ENCODE measurements at places on chromosomes 7 and 10.

DNA sequence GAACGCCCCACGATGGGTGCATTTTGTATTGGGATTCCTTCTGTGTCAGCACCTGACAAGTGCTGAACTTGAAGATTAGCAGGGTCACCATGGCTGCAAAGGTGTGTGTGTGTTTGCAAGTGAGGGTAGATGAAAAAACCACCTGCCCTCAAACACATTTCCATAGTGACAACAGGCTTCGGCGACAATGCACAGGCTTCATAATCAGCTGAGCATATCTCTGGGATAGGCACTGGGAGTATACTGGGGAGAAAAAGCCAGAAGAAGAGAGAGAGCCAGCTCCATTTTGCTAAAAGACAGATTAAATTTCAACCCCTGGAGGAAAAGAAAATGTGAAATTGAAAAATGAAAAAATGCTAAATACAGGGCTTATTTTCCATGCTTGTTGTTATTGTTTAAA, 656.1 kb downstream of the INHBA start:
- no peaks in the 10 kb centered on the region for H3K36me3 ChIP-seq
- DNase-seq, result no peak
- H3K4me3 ChIP-seq, result no peak overlapping the region
- H3K4me1 ChIP-seq, result no peaks in the 10 kb centered on the region
- no peak overlapping the region for H3K27ac ChIP-seq

DNA sequence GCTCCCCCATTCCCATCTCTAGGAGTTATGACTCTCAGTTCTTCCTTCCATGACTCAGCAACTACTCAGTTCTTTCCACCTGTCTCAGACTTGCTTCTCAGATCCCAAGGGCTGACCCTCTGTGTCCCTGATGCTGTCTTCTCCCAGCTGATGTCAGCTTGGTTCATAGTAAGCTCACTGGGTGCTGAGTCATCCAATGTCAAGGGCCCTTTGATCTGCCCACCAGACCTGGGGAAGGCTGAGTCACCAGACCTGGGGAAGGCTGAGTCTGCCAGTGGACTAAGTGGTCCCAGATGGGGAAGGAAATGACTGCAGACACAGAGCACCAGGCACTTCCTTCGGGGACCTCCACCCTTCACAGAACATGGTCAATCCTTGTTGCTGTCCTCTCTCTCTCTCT, 76.1 kb upstream of the ZEB1 start:
- H3K4me3 ChIP-seq, result no peak overlapping the region
- no peaks in the 10 kb centered on the region for H3K27me3 ChIP-seq
- H3K4me1 ChIP-seq, result no peaks in the 10 kb centered on the region
- peak; percentile 65 for DNase-seq
- H3K36me3 ChIP-seq, result no peaks in the 10 kb centered on the region

GRCh38 chr10:44015702-44016500, 367.2 kb upstream of the ZNF32 start:
- H3K27ac ChIP-seq, result peak overlapping the region; percentile 70
- no peaks in the 10 kb centered on the region for H3K36me3 ChIP-seq
- peaks cover 7% of the 10 kb centered on the region for H3K4me1 ChIP-seq
- no peak overlapping the region for H3K4me3 ChIP-seq
- no peak for DNase-seq

GRCh38 chr10:113053881-113054280, 103.8 kb downstream of the TCF7L2 start:
- H3K4me3 ChIP-seq, result no peak overlapping the region
- H3K4me1 ChIP-seq, result peaks cover 30% of the 10 kb centered on the region
- no peaks in the 10 kb centered on the region for H3K27me3 ChIP-seq
- H3K27ac ChIP-seq, result peak overlapping the region; percentile 89
- no peaks in the 10 kb centered on the region for H3K36me3 ChIP-seq
- no peak for DNase-seq

DNA sequence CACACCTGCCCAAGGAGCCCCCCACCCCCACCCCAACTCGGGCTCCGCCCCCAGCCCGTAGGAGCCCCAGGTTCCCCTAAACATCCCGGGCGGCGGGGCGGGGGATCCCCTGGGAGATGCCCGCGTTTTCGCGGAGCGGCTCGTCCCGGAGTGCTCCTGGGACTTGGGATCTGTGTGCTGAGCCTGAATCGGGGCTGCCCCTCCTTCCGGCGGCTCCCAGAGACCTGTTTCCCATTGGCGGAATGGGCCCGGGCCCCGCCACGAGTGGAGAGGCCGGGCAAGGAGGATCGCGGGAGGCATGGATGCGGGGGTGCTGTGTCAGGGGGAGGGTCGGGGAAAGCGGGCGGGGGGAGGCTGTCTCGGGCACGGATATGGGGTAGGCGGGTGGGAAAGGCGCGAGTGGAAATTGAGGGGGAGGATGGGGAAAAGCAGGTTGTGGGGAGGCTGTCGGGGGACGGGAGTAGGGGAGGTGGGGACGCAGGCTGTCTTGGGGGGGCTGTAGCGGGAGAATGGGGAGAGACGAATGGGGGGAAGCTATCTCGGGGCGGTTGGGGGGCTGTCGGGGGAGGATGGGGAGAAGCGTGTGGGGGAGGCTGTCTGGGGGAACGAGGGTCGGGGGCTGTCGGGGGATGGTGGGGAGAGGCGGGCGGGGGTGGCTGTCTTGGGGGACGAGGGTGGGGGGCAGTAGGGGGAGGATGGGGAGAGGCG, 572 bp upstream of the BHLHA15 start:
- H3K4me1 ChIP-seq, result no peaks in the 10 kb centered on the region
- no peaks in the 10 kb centered on the region for H3K27me3 ChIP-seq
- H3K27ac ChIP-seq, result no peak overlapping the region
- peak overlapping the region; percentile 60 for H3K4me3 ChIP-seq
- H3K36me3 ChIP-seq, result peaks cover 13% of the 10 kb centered on the region

All from ascending aorta (tissue), 2 donors.